ENCODE measurements at places on chromosomes 3 and 15. TPM values are rescaled to one million over a fixed set of nuclear protein-coding genes. Genes with fewer than 3 reads are reported as not detected.

Gene SLC22A14
- 0.64 TPM for total RNA-seq

Gene TTC23
- total RNA-seq, result 15.1 TPM

Gene CNBP
- 519 TPM for total RNA-seq

Gene MCF2L2
- 2.6 TPM for total RNA-seq

Gene DUOXA2
- not detected for total RNA-seq

Gene CLRN1
- total RNA-seq, result not detected

DNA sequence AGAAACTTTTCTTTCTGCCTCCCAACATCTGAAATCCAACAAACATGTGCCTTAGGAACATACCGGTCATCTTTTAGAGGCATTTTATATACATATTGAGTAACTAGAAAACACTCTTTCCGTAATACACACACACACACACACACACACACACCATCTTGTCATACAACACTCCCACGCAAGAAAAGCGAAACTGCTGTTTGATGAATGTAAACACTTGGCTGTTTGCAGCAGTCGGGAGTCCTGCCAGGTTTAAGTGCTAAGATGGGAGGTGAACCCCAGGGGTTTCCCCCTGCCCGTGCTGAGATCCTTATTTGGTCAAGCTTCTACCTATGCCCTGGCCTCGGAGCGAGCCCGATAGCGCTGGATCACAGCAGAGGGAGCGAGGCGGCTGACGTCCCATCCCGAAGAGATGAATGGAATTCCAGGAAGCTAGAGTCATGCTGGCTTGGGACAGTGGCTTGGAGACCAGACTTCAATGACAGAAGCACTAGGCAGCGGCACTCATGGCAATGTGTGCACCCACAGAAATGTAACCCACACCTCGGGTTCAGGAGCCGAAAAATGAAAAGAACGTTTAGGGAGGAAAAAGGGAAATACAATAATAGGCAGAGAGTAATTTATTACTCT is 1.3 kb upstream of the THBS1 start:
- DNase-seq, result peak; percentile 90

GRCh38 chr3:19769694-19770093 is 164.3 kb downstream of the EFHB start:
- DNase-seq, result no peak

GRCh38 chr3:88725440-88726165 is 381.8 kb upstream of the EPHA3 start:
- DNase-seq, result no peak

DNA sequence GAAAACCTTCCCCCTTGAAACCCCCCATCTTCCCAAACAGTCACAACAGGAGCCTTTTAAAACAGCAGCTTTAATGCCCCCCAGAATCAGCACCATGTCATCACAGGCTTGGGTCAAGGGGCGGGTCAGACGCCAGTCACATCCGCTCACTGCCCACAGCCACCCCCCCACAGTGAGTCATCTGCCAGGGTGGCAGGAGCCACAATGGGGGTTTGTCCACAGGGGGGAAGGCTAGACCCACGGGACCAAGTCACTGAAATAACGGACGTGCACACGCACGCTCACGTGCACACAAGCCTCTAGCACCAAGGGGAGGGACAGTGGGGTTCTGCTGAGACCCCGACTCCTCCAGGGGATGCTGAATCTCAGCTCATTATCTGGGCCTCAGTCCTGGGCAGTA is 441 bp upstream of the UCN2 start:
- DNase-seq, result peak; percentile 73

GRCh38 chr3:52434491-52435115 is 10.3 kb downstream of the SEMA3G start:
- no peak for DNase-seq

DNA sequence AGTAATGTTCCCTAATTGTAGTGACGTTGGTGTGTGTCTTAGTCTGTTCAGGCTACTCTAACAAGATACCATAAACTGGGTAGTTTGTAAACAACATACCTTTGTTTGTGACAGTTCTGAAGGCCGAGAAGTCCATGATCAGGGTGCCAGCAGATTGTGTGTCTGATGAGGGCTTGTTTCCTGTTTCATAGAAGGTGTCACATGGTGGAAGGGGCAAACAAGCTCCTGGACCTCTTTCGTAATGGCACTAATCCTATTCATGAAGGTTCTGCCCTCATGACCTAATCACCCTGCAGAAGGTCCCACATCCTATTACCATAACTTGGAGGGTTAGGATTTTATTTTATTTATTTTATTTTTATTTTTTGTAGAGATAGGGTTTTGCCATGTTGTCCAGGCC is 11.1 kb downstream of the ATXN7 start:
- DNase-seq, result no peak

DNA sequence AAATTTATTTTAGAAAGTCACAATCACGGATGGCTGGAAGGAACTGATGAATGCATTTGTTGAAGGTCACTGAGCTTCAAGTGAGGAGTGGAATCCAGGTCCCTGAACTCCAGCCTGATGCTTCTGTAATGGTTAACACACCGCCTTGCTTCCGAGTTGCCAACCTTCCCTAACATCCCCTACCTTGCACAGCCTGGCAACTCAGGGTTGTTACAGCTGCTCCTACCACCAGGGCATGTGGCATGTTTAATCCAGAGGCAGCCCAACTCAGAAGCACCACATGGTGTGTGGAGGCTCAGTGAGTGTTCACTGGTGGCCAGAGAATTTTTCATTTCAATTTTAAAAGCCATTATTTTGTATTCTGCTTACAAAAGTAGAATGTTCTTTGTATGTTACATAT is 4.9 kb downstream of the TM2D3 start:
- no peak for DNase-seq

DNA sequence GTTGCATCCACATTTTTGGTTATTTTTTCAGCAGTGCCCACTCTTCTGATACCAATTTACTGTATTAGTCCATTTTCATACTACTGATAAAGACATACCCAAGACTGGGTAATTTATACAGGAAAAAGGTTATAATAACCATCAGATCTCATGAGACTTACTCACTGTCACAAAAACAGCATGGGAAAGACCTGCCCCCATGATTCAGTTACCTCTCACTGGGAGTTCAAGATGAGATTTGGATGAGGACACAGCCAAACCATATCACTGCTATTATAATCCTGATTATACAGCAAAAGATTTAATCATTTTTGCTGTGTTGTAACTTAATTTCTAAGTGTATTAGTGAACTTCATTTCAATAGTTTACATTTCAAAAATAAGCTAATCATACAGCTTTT is 6.6 kb downstream of the ZBED2 start:
- DNase-seq, result no peak

DNA sequence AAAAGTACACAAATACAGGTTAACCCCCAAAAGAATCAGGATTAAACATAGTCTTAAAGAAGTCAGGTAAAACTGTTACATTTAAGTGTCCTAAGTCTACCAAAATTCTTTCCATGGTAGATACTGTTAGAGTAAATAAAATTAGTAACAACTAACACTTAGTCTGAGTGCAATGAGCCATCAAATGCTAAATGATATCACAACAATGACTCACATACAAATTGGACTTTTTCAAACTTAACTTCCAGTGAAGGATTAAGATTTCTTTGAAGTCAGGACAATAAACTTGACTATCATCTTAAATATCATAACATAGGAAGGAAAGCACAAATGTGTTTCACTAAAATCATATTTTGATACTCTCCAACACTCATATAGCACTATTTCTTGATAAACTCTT is 43.9 kb downstream of the ZNF148 start:
- no peak for DNase-seq

GRCh38 chr15:28936481-28936881 is 50.7 kb downstream of the APBA2 start:
- no peak for DNase-seq

DNA sequence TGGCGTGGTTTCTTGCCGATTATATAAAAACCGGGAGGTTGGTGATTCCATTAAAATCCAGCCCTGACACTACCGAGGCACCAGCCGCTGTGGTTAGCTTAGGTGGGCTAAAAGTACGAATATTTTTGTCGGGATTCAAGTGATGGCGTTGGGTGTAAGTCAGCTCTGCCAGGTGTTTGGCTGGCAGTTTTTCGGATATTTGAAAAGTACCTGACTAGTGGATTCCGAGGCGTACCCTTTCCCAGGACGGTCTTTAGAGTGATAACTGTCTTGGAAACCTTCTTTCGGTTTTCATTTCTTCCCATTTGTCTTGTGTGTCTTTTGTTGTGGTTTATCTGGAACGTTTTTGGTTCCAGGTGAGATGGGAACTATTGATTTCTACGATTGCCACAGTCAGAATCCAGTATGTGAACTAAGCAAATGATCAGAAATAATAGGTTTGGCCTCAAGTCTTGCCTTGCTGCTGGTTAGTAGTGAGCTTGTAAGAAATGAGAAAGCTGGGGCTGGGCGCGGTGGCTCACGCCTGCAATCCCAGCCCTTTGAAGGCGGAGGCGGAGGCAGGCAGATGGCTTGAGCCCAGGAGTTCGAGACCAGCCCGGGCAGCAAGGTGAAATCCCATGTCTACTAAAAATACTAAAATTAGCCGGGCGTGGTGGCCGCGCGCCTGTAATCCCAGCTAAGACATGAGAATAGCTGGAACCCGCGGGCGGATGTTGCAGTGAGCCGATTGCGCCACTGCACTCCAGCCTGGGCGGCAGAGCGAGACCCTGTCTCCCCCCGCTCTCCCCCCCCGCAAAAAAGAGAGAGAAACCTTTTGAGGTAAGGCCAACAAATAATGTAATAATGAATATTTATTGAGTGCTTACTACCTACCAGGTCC is 1.4 kb downstream of the FYTTD1 start:
- peak; percentile 52 for DNase-seq

DNA sequence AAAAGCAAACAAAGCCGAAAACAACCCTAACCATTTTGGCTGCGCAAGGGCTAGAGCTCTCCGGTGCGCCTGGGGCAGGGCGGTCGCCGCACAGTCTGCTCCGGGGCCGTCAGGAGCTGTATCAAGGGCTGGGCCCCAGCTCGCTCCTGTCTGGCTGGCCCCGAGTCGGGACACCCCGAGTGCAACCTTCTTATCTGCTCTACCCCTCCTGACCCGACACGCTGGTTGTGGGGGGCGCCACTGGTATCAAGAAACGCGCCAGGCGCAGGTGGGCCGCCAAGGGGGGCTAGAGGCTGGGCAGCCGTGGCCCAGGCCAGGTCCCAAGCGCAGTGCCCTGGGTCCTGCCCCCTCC is 36.0 kb downstream of the NR2F2 start:
- no peak for DNase-seq
